ENCODE measurements at places on chromosomes 7 and 10. TPM values are rescaled to one million over a fixed set of nuclear protein-coding genes. Genes with fewer than 3 reads are reported as not detected.

DNA sequence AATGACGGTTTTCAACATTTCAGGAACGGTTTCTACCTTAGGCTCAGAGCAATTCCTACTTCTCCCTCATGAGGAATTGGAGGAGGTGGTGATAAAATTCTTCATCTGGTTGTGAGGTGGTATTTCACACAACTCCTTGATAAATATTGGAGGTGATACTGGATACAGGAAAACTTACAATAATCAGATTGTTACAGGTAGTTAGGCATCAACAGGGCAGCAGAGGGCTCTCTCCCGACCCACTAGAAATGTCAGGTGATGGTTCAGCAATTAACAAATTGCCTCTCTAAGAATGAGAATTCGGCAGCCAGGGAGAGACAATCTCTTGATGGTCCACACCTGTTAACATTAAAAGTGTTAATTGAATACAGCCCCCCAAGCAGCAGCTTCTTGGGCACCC lies 22.6 kb downstream of the ZNF786 start:
- DNase-seq, result no peak

DNA sequence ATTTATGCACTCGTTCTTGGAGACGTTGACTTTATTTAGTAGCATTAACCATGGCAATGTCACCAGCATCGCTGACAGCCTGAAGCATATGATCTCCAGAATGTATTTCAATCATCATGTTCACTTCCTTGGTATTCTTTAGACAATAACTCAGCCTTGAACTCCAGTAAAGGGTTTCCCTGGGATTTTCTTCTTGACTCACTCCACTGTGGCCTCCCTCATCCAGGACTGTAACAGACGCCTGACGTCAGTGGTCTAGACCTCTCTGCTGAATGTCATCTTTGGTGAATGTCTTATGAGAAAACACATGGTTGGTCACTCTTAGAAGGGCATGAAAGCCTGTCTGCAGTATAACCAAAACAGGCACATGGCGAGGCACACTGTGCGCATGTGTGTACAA lies 64.4 kb downstream of the EGFR start:
- no peak for DNase-seq

DNA sequence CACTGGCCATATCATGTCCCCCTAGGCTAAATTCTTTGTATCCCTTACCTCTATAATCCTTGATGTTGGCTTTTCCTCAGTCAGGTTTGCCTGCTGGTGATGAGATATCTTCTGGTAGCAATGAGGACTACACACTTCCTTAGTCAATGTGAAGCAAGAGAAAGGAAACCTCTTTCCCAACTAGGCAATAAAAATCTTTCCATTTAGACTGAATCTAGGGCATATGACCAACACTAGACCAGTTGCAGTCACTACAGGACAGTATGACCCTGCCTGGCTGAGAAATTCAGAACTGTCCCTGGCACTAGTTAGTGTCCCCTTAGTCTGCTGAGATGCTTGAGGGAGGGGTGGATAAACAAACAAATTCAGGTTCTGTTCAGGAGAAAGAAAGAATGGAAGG lies 142.6 kb downstream of the RNLS start:
- DNase-seq, result no peak

GRCh38 chr10:74947781-74948401 lies 121.5 kb downstream of the KAT6B start:
- peak; percentile 13 for DNase-seq

GRCh38 chr10:35961501-35961900 lies 319.4 kb upstream of the FZD8 start:
- no peak for DNase-seq

DNA sequence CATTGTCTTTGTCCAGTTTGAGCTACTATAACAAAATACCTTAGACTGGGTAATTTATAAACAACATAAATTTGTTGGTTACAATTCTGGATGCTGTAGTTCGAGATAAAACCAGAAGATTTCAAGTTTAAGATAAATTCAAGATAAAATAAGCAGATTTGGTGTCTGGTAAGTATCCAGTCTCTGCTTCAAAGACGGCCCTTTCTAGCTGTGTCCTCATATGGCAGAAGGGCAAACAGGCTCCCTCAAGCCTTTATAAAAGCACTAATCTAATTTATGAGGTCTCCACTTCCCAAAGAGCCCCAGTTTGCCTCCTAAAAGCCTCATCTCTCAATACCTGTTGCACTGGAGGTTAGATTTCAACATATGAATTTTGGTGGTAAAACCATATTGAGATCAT lies 31.1 kb upstream of the SGCE start:
- DNase-seq, result no peak

Gene KCNH2
- 11.1 TPM for total RNA-seq

Data from neural progenitor cell (in vitro differentiated cells).